ENCODE measurements at places on chromosomes 12 and 14.

- DNase-seq: no peak
Measured at GRCh38 chr12:80939231-80939950, 1.7 kb upstream of the LIN7A start.

DNA sequence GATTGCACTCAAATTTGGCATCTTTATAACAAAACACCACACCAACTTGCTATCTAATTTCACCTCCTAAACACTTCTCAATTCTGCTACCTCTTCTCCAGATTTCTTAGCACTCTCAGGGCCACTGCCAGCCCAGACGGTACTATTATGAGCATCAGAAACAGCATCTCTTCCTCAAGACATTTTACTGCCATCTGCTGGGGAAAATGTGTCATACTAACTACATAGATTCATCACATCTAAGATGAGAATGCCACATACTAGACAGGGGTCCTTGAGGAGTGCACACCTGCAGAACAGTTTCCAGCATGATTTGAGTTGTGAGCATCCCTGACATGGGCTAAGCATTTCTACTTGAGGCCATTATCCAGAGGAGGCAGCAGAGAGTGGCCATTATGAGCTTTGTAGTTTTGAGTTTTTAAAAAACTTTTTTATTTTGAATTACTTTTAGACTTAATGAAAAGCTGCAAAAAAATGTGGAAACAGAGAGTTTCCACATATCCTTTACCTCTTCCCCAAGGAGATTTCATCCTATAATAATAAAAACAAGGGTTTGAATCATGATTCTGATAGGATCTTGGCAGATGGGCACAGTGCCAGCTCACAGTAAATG, 15.1 kb upstream of the GRIP1 start:
- peak; percentile 44 for DNase-seq

- DNase-seq: no peak
Measured at GRCh38 chr14:56796259-56796658, 14.0 kb downstream of the OTX2 start.

GRCh38 chr12:68631227-68631626, 20.5 kb downstream of the RAP1B start:
- no peak for DNase-seq

GRCh38 chr12:90112666-90113065, 404.0 kb upstream of the ATP2B1 start:
- DNase-seq: no peak

DNA sequence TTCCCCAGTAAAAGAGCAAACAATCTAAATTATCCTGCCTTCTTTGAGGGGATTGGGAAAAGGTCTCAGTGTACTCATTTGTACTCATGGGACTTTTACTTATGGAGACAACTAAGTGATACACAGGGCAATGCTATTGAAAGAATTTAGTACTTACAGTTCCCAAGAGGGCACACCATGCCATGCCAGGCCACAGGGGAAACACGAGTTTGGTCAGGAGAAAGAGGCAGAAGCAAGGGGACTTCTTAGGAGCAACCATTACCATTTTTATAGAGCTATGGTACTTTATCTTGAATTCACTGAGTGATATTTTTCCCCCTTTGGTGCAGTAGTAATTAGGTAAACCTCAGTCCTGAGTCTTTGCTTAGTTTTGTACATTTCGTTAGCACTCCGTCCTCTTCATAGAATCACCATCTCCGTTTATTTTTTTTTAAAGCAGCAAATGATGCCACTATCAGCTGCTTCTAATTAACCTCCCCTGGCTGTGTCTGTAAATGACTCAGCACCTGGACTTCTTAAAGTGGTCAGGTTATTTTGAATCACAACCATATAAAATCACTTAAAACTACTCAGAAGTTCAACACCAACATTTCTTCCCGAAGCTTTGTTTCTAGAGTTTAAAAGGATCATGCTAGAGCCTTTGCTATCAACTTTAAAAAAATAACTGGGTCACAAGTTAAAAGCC, 5.9 kb upstream of the WASHC3 start:
- no peak for DNase-seq

DNA sequence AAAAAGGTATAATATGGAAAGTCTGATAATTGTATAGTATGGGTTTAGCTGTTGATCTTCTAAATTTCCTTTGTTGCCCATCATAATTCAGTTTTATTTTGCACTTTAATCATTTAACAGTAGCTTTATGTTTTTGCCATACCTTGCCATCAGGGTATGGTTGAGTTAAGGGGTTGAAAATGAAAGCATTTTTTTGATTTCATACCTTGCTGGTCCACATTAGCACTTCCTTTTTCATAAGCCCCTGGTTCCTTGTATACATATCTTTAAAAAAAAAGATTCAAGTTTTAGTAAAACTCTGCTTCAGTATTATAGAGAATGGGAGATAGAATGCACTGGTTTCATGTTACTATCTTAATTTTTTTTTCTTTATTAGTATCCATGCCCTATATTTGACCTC, 71.1 kb downstream of the MIPOL1 start:
- no peak for DNase-seq

DNA sequence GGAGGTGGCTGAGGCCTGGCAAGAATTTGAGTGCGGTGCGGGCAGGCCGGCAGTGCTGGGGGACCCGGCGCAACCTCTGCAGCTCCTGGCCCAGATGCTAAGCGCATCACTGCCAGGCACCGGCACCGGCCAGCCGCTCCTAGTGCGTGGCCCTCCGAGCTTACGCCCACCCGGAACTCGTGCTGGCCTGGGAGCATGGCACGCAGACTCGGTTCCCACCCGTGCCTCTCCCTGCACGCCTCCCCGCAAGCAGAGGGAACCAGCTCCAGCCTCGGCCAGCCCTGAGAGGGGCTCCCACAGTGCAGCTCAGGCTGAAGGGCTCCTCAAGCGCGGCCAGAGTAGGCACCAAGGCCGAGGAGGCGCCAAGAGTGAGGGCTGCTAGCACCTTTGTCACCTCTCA, 63.7 kb downstream of the CCDC60 start:
- DNase-seq: no peak

GRCh38 chr12:115023279-115024265, 339.6 kb upstream of the TBX3 start:
- DNase-seq: no peak

GRCh38 chr14:24264298-24264697, 1.3 kb upstream of the TGM1 start:
- no peak for DNase-seq

DNA sequence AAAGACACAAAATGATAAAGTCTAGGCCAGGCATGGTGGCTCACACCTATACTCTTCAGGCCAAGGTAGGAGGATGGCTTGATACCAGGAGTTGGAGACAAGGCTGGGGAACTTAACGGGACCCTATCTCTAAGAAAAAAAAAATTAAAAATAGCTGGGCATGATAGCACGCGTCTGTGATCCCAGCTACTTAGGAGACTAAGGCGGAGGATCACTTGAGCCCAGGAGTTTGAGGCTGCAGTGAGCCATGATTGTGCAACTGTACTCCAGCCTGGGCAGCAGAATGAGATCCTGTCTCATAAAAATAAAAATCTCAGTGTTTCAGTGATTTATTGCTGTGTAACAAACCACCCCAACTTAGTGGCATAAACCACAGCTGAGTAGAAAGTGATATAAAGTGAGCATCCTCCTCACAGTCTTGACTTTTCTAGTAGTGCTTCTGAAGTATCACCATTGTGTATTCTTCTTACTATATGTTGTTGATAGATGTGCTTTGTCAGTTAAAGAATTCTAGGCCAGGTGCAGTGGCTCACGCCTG, 10.6 kb upstream of the ATF1 start:
- no peak for DNase-seq

- no peak for DNase-seq
Measured at GRCh38 chr14:92573761-92574498, 60.3 kb downstream of the RIN3 start.

DNA sequence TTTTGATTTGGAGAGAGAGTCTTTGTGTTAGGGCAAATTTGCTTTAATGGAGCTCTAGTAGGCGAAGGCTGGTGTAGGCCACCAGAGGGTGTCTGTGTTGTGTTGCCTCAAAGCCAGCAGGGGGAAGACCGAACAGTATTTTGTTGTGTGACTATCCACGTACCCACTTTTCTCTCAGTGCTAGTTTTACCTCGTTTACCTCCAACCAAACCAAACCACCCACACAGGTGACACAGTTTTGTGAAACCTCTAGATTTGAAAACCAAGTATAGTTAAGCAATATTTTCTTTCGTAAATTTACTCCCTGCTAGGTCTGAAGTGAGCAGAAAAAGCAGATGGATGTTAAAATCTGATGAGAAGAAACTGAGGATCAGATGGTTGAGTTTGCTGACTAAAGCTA, 36.3 kb upstream of the NPFF start:
- peak; percentile 25 for DNase-seq

DNA sequence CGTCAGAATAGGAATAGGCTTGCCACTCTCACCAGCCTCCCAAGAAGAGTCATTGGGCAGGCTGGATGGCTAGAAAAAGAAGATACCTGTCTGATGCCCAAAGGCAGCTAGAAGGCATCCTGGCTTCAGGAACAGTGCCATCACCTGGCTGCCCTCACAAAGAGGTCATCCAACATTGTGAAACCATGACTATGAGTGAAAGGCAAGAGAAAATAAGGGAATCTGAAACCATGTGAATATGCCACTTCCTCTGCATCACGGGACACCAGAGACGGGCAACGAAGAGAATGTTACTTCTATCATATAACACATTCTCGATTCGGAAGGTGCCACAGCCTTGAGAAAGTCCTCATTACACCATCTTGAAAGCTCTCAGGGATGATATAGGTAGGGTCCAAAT, 182.0 kb downstream of the DAD1 start:
- no peak for DNase-seq

- no peak for DNase-seq
Measured at GRCh38 chr12:80802652-80803400, 86.1 kb downstream of the MYF5 start.

DNA sequence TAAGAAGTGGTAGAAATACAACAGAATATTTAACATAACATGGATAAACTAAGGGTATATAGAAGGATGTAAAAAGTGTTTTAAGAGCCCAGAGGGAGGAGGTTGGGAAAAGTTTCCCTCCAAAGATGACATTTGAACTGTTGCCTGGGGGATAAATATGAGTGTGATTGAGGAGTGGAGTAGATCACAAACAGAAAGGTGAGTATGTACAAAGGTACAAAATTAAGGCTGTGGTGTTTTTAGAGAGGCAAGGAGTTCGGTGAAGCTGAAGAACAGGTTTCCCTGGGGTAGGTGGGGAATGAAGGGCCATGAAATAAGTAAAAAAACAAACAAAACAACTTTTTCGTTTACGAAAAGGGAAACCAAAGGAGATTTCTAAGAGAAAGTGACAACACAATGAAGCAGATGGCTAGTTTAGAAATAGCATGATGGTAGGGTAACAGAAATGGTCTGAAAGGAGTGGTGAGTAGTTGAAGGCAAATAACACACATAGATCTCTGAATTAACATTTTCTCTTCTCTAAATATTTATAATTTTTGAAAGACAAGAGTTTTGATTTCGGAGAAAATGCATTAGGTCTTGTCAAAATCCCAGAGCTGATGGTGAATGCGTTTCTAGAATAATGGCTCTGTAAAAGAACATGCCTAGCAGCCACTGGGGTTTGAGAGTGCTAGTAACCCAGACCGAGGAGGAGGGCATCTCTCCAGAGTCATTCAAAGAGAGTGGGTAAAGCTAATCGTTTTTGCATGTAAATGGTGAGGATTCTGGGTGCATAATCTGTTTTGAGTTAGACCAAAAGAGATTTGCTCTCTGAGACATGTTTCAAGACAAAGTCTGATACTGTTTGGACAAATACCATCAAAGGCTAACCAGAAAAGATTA, 240.4 kb upstream of the DCN start:
- no peak for DNase-seq

DNA sequence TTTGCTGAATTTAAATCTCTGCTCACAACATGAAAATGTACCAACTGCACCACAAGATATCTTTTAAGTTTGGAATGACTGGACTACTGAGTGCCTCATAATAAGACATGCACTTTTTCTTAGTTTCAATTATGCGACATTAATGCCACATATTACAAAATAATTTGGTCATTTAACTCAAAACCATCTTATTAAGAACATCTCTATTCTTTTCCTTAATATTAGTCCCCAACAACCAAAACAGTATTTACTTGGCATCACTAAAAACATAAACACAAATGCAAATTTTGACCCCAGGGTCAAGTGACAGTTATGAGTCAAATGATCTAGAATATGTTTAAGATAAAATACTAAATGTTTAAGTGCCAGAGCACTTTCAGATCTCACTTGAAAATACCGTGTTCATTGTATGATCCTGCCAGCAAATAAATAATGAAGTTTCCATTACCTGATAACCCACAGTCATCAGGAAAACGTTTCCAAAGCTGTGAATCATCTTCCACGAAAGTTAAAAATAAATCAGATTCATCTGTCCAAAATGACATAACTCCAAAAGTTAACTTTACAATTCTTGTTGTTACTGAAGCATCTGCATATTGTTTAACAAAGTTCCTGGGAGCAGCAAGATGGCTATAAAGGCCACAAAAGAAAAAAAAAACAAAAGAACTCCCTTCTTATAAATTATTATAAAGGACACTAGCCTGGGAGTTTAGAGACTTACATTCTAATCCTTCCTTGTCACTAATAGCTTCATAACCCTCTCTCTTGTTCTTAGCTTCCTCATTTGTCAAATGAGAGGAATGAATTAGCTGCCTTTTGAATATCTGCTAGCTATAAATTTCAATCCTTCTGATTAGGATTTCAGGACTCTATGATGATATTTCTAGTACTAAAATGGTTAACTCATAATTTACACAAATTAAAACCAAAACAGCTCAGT, 30.5 kb upstream of the AP4S1 start:
- no peak for DNase-seq

DNA sequence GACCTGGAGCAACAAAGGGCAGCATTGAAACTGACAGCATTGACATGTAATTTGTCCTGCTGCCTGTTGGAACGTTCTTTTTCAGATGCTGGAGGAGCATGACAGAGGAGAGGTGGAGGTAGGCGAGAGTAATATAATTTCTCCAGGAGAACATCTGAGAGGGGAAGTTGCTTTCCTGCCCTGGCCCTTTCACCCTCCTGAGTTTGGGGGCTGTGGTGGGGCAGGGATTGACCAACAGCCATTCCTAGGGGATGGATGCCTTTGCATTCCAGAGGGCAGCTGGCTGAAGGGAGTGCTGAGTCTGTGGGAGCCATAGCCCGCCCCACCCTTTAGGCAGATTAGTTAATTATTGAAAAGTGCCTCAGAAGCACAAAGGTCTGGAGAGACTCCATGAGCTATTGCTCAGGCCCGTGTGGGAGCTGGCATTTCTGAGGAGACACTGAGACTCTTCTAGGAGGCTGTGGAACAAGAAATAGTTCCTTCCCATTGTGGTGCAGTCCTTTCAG, 73.5 kb downstream of the ARF6 start:
- DNase-seq: no peak

All from GDM1 (cell line).